Epithelial cell of esophagus (primary cell): ENCODE measurements at places on chromosomes 4 and X.
A peak's percentile ranks its signal among the peaks of the same experiment; 100 is the strongest.

- DNase-seq: peak; percentile 48
These were observed 19.6 kb upstream of the TCEAL4 start for GRCh38 chrX:103565752-103566151.

- peak; percentile 61 for DNase-seq
These were observed 47.2 kb upstream of the TMEM33 start for GRCh38 chr4:41887821-41888686.

- no peak for DNase-seq
These were observed 624.0 kb upstream of the IGFBP7 start for GRCh38 chr4:57734104-57734670.

DNA sequence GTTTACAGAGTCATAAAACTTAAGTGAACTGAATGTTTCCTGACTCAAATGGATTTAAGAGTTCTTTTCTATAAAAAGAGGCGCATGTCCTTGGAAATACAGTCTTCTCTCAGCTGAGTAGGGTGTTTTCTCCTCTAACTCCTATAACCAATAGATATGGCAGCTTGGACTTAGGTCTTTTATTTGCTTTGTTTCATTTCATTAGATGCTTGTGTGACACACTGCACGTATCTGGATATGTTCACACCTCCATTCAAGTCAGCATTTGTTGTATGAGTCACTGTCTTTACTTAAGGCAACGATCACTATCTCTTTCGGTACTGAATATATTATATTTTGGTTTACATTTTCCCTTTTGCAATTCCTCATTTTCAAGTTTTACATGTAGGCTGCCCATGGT, 136.6 kb downstream of the ARSF start:
- DNase-seq: peak; percentile 54

DNA sequence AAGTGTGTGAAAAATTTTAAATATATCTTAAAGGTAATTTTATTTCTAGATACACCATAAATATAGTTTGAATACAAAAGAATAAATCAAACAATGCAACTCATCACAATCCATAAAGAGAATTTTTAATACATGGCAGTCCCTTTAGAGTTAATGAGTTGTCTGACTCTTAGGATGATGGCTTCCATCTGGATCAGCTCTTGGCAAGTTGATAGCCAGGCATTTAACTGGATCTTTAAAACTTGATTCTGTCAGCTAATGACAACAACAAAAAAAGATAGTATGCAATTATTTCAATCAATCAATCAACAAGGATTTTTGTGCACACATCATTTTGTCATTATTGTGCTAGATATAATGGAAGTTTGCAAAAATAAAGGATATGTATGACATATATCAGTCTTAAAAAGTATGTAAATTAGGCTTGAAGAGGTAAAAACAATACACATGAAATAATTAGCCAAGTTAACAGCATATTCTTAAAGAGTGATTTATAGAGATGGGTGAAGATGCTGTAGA, 174.9 kb upstream of the PCDH18 start:
- no peak for DNase-seq

DNA sequence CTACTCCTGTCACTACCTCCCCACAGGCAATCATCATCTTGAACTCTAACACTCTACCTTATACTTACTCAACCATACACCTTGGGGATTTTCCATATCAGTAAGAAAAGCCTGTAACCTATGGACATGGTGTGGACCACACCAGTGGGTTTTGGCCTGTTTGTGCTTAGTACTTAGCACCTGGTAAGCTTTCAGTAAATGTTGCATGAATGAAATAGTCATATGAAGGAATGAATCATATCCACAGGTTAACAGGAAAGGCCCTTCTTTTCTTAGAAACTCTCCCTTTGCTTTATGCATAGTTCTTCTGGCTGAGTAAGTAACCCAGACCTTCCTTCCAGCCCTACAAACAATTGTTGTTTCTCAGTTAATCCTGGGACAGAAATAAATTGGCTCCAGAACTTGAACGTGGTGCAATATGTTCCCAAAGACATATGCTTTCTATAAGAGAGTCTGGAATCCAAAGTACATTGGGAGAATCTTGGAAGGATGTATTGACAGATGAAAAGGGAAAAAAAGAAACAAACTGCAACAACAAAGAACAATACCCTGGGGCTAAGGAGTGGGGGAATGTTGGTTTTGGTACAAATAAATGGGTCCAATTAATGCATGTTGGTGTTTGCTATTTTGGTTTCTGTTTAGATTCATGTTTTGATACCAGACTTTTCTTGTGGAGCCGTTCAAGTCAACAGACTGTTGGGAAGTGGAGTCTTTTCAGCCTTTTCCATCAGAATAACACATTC, 27.8 kb downstream of the RASL11B start:
- peak; percentile 46 for DNase-seq
